Adrenal gland (tissue), 19 donors: ENCODE measurements at places on chromosomes 3 and 15. TPM values are rescaled to one million over a fixed set of nuclear protein-coding genes. Genes with fewer than 3 reads are reported as not detected.
A peak's percentile ranks its signal among the peaks of the same experiment; 100 is the strongest.

GRCh38 chr15:33084661-33085060 is 109.9 kb downstream of the FMN1 start:
- no peak for DNase-seq

The CEMIP gene
- 0.66 TPM for total RNA-seq

- peak; percentile 61 for DNase-seq
Measured at GRCh38 chr3:66797889-66798560, 200.1 kb upstream of the KBTBD8 start.

- DNase-seq = no peak
Measured at GRCh38 chr3:25074149-25074548, 353.9 kb upstream of the RARB start.

The ST6GAL1 gene
- total RNA-seq = 28.4 TPM

DNA sequence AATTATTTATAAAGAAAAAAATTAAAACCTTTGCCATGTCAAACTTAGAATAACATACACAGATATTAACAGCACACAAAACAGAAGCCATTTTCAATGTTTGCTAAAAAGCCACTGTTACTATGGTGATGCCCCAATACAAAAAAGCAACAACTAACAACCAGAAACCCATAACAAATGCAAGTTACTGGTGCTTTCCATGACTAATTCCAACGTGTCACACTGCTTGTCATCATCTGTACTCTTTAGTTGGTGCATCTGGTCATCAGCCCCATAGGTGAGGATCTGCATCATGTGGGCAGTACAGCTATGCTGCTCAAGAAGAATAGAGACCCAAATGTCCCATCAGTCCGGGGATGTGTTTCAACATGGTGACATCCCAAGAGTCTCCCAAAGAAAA is 52.8 kb downstream of the ATP8B4 start:
- no peak for DNase-seq

- DNase-seq = peak; percentile 59
Measured at GRCh38 chr3:4504340-4505261, 11.5 kb downstream of the ITPR1 start.

The ZPLD1 gene
- total RNA-seq = not detected

DNA sequence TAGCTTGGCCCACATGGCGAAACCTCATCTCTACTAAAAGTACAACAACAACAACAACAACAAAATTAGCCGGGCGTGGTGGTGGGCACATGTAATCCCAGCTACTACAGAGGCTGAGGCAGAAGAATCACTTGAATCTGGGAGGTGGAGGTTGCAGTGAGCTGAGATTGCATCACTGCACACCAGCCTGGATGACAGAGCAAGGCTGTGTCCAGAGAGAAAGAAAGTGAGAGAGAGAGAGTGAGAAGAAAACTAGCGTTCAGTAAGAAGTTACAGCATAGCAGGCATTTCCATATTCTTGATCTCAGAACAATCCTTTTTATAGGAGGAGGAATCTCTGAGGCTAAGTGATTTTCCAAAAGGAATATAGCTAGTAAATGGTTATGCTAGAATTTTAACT is 1076.1 kb downstream of the AGBL1 start:
- DNase-seq = no peak

GRCh38 chr3:17589888-17590287 is 152.5 kb downstream of the TBC1D5 start:
- no peak for DNase-seq

DNA sequence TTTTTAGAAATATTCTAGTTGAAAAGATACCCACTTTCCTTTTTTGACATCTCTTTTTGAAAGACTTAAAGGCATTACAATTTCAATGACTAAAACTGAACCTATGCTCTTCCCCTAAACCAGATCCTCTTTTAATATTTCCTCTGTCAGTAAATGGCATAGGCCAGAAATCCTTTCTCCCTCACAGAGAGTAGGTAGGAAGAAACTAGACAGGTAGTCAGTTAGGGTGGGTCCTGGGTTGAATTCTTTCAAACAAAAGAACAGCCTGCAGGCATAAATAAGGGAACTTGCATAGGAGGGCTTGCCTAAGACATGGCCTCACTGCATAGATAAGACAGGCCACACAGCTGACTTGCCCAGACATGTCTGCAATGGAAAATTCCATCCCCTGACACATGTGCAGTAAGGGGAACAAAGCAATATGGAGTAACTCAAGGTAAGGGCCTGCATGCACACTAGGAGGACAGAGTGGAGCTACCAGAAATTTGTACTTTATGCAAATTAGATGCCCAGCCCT is 23.1 kb downstream of the PLSCR5 start:
- no peak for DNase-seq

GRCh38 chr3:116757315-116757714 is 47.7 kb downstream of the TUSC7 start:
- DNase-seq = no peak

GRCh38 chr3:89964347-89964746 is 856.9 kb downstream of the EPHA3 start:
- DNase-seq = no peak

GRCh38 chr3:426072-426471 is 229.5 kb downstream of the CHL1 start:
- no peak for DNase-seq

GRCh38 chr3:25021816-25022215 is 406.2 kb upstream of the RARB start:
- no peak for DNase-seq

The SLC51A gene
- total RNA-seq = 6.1 TPM

- DNase-seq = peak; percentile 63
Measured at GRCh38 chr3:170809007-170809974, 60.7 kb downstream of the RPL22L1 start.

- no peak for DNase-seq
Measured at GRCh38 chr3:172746475-172746874, 4.1 kb upstream of the ECT2 start.

GRCh38 chr3:186990277-186990676 is 60.0 kb downstream of the ST6GAL1 start:
- no peak for DNase-seq

- no peak for DNase-seq
Measured at GRCh38 chr15:70906842-70907241, 14.2 kb downstream of the LRRC49 start.

DNA sequence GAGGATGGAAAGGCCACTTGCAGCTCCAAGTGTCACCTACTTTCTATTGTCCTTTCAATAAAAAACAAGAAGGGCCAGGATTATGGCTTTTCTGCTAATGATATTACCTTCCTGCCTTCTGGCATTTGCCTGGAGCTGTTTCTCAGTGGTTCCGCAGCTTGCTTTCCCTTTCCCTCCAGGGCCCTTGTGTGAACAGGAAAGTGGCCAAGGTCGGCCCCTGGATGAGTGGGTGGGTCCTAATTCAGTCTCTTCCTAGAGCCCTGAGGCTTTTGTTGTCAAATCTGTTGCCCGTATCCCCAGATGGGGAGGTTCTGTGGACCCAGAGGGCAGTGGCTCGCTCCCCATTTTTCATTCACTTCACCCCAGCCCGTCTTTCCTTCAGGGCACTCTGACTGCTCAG is 64.2 kb upstream of the UMPS start:
- no peak for DNase-seq

The CPLX3 gene
- 0.11 TPM for total RNA-seq

DNA sequence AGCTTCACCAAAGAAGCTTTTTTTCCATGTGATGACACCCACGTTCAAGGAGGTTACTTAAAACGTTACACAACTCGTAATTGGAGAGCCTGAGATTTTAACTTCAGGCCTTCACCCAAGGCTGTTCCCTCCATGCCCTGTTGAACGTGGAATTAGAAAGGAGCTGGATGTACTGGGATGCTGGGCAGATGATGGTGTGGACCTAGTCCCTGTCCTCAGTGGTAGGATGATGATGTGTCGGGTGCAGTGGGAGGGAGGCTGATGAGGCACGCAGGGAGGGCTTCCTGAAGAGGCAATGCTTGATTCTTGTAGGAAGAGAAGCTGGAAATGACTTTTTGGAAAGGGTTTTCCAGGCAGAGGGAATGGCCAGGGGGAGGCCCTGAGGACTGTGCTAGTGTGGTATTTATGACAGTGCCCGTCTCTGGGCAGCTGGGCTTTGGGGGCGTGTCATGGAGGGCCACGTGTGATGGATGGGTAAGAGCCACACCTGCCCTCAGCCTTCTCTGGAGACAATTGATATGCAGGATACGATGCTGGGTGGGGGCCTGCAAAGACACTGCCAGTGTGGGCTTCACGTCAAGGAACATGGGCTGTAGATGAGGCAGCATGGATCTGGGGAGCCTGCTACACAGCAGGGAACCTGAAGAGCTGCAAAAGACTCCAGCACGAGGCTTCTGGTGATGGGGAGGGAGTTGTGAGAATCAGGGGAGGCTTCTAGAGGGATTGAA is 15.3 kb downstream of the SYNM start:
- DNase-seq = peak; percentile 10

GRCh38 chr3:134057006-134057653 is 27.4 kb upstream of the SLCO2A1 start:
- no peak for DNase-seq

DNA sequence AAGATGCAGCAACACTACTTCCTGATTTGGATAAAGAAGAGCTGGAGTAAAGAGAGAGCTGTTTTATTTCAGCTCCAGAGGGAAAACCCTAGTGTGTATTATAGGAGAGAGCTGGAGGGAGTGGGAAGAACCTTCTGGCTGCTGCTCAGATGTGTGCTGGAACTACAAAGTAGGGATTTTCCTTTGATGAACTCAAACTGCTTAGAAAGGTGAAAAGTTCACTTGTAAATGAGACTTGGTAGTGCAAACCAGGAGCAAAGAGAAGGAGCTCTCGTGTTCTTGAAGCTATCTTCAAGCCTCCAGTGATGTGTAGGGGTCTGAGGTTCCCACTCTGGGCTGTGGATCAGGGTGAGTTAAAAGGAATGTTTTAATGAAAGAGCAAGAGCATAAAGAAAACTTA is 110.4 kb downstream of the EDEM1 start:
- DNase-seq = no peak
